ENCODE measurements at places on chromosomes 3 and 15.

GRCh38 chr3:114499976-114500375, 206.1 kb downstream of the TIGIT start:
- no peak for DNase-seq

GRCh38 chr3:37968199-37968598, 22.4 kb upstream of the VILL start:
- DNase-seq = no peak

DNA sequence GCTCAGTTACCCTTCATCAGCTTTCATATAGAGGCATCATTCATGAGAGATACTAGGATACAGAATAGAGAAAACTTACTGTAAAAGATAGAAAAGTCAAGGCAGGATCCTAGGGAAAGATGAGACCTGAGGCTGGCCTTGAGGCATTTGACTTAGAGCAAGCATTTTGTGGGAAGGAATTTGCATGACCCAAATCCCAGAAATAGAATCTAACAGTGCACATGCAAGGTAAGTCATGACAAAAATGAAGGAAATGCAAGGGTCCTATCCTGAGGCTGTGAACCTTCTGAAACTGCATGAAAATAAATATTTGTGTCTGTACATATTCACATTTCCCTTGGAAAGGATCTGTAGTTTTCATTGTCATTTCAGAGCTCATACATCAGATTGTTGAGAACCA, 122.3 kb downstream of the HCN4 start:
- DNase-seq = no peak

DNA sequence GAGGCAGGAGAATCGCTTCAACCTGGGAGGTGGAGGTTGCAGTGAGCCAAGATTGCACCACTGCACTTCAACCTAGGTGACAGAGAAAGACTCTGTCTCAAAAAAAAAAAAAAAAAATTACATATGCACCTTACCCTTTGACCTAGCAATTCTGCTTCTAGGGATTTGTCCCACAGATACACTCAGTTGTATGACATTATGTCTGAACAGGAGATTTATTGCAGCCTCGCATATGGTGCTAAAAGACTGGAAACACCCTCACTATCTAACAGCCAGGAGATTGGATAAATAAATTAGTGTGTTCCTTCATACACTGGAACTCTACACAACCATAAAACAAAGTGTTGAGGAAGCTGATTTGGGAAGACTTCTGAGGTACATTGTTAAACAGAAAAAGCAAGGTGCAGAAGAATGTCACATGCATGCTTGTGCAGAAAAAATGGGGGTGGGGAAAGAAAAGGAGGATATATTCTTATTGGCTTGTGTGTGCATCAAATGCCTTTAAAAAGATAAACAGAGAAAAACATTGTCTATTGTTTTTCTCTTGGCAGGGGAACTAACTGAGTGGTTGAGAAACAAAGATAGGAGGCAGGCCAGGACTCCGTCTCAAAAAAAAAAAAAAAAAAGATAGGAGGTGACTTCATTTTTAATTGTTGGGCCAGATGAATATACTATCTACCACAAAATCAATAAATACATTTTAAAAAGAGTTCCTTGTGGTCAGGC, 30.9 kb downstream of the PPCDC start:
- no peak for DNase-seq

- DNase-seq = no peak
Measured at GRCh38 chr15:66291816-66292570, 1.4 kb upstream of the DIS3L start.
